ENCODE measurements at places on chromosomes 3 and 15. TPM values are rescaled to one million over a fixed set of nuclear protein-coding genes. Genes with fewer than 3 reads are reported as not detected.

The GHSR gene
- total RNA-seq: not detected

The PLOD2 gene
- 1.0 TPM for total RNA-seq

The ANKRD63 gene
- not detected for total RNA-seq

The GUCA1C gene
- total RNA-seq: not detected

The OCA2 gene
- not detected for total RNA-seq

The TICRR gene
- total RNA-seq: 15.4 TPM

The TLR9 gene
- 0.49 TPM for total RNA-seq

The PLSCR5 gene
- total RNA-seq: not detected

The MB21D2 gene
- 33.0 TPM for total RNA-seq

The LEKR1 gene
- total RNA-seq: 0.59 TPM

The ITIH3 gene
- total RNA-seq: not detected

The AEN gene
- total RNA-seq: 59.1 TPM

The CCR1 gene
- total RNA-seq: 78.2 TPM

The MNS1 gene
- not detected for total RNA-seq

The CIP2A gene
- total RNA-seq: 42.9 TPM

The CHSY1 gene
- total RNA-seq: 52.2 TPM

The GABRB3 gene
- not detected for total RNA-seq

The PTPN23 gene
- total RNA-seq: 40.6 TPM

The GRM7 gene
- not detected for total RNA-seq

The RBP2 gene
- total RNA-seq: not detected

The FBXO40 gene
- total RNA-seq: not detected

The PDZRN3 gene
- total RNA-seq: not detected

The DYNLT2B gene
- total RNA-seq: 17.8 TPM

The TM6SF1 gene
- total RNA-seq: 15.9 TPM

The ZPLD1 gene
- not detected for total RNA-seq

The SLC38A3 gene
- not detected for total RNA-seq

The P2RY12 gene
- total RNA-seq: not detected

The ITIH4 gene
- total RNA-seq: 15.2 TPM

The RASGRF1 gene
- total RNA-seq: 0.07 TPM

The RETNLB gene
- total RNA-seq: not detected

The SERINC4 gene
- total RNA-seq: 0.17 TPM

The SELENOK gene
- 59.9 TPM for total RNA-seq

The PXK gene
- 58.3 TPM for total RNA-seq

The SLC2A2 gene
- total RNA-seq: not detected

The MAP6D1 gene
- total RNA-seq: 1.1 TPM

All from T-helper 1 cell treated with Interleukin-12 subunit alpha and Interleukin-12 subunit beta and Interleukin-4 antibody, amounts not matched to agents 30 ng/mL and 1 ng/mL, for 36 hours (primary cell).